Esophagus muscularis mucosa (tissue), 4 donors: ENCODE measurements at places on chromosomes 5 and 9. TPM values are rescaled to one million over a fixed set of nuclear protein-coding genes. Genes with fewer than 3 reads are reported as not detected.

DNA sequence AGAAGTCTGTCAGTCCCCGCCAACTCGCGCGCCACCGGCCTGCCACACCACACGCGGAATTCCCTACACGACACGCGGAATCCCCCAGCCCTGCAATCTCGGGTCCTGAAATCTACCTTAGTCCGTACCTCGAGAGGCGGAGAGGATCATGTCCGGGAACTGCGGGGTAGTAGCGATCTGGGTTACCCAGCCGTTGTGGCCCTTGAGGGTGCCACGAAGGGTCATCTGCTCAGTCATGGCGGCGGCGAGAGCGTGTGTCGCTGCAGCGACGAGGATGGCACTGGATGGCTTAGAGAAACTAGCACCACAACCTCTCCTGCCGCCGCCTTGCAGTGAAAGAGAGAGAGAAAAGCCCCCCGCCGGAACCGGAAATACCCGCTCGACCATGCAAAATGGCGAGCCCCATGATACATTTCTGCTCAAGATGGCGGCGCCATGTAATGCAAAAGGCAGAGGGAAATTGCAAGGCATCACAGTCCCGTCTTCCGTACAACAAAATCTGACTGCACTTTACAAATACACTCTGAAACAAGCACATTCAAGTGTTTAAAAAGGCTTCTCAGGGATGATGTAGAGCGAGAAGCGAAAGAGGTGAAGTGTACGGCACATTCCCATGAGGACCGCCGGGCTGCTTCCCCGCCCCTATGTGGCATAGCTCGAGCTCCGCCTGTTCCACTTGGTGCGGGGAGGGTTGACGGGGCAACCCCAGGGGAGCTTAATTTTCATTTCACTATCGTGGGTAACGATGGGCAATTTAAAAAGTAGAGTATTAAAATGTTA, at the start of gene RACK1:
RACK1 (minus strand) TSS at position 343 of the 780 bp plus-strand sequence; CDS start at position 237, 106 bp downstream.
- peaks cover 35% of the 10 kb centered on the region for H3K36me3 ChIP-seq
- peak; percentile 98 for DNase-seq
- H3K4me3 ChIP-seq: peak within 1 kb of the TSS; percentile 73
- H3K27me3 ChIP-seq: no peaks in the 10 kb centered on the region

GRCh38 chr9:129273136-129273895, 95.3 kb upstream of the IER5L start:
- no peak for DNase-seq
- no peaks in the 10 kb centered on the region for H3K27me3 ChIP-seq
- no peaks in the 10 kb centered on the region for H3K36me3 ChIP-seq
- no peak overlapping the region for H3K27ac ChIP-seq
- no peak overlapping the region for H3K4me3 ChIP-seq

GRCh38 chr5:60223342-60223741, 329.8 kb upstream of the PDE4D start:
- H3K27ac ChIP-seq: no peak overlapping the region
- no peaks in the 10 kb centered on the region for H3K36me3 ChIP-seq
- no peaks in the 10 kb centered on the region for H3K27me3 ChIP-seq
- DNase-seq: no peak
- H3K4me1 ChIP-seq: no peaks in the 10 kb centered on the region
- H3K4me3 ChIP-seq: no peak overlapping the region

Gene PHYHD1
- total RNA-seq: 22.3 TPM

Gene ZNF484
- total RNA-seq: 10.0 TPM

DNA sequence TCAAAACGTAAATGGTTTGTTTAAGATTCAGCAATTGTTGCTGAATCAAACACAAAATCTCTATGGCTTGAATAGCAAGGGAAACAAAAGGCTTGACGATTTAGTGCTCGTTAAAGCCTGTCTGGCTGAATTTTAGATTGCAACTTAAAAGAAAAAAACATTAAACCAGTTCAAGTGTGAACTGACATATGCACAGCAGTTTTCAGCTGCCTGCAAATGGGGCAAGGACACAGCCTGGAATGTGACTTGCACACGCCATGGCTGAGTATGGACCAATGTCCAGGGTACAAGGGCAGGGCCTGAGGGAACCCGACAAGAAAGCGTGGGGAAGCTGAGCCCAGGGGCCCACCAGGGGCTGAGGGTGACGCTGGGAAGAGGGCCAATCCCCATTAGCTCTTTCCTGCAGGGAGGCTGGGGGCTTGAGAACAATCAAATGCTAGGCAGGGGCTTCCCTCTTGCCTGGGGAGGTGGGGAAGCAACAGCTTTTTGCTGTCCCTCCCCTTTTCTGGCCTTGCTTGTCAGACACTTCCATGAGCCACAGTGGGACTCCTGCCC, 89.6 kb upstream of the LRRTM2 start:
- H3K4me3 ChIP-seq: no peak overlapping the region

DNA sequence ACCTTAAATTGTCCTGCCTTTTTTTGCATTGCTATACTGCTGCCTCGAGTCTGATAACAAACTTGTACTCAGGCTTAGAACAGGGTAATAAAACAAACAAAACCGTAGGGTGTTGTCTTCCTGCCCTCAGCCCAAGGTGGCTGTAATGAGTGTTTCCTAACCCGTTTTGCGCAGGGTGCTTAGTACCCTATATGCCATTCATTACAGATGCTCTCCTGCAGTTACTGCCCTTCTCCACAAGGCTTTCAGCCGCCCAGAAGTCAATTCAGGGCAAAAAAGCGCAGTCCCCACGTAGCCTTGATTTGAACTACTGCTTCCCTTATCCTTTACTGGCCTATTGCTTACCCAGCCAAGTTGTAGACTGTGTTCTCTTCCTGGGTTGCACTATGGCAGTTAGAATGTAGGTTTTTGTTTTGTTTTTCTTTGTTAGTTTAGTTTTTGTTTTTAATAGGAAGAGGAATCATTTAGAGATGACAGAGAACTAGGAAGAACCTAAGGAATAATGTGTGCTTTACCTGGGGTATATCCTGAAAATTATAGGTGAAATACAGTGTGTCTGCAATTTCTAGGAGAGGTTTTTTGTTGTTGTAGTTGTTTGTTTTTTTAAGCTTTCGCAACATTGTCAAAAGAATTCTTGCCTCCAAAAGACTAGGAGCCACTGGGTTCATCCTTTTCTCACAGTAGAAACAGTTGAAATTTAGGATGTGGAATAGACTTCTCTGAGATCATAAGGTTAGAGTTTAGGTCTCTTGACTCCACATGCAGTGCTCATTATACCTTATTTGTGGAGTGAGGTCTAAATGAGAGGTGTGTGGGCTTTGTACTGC, 1.3 kb downstream of the HMGXB3 start:
- H3K4me1 ChIP-seq: peaks cover 49% of the 10 kb centered on the region
- H3K4me3 ChIP-seq: peak overlapping the region; percentile 93
- H3K27ac ChIP-seq: peak overlapping the region; percentile 97
- peaks cover 14% of the 10 kb centered on the region for H3K36me3 ChIP-seq
- DNase-seq: no peak

GRCh38 chr9:33472881-33473615, 676 bp downstream of the NOL6 start:
- peak overlapping the region; percentile 69 for H3K27ac ChIP-seq
- H3K4me1 ChIP-seq: peaks cover 20% of the 10 kb centered on the region
- peak overlapping the region; percentile 95 for H3K4me3 ChIP-seq
- no peaks in the 10 kb centered on the region for H3K27me3 ChIP-seq

Gene DMRTA1
- total RNA-seq: 4.6 TPM
